ENCODE measurements at places on chromosomes 3 and 15.

GRCh38 chr3:59388555-59389270 lies 338.9 kb upstream of the CFAP20DC start:
- no peak for DNase-seq

GRCh38 chr15:48451736-48452135 lies 120.5 kb downstream of the DUT start:
- DNase-seq: no peak

DNA sequence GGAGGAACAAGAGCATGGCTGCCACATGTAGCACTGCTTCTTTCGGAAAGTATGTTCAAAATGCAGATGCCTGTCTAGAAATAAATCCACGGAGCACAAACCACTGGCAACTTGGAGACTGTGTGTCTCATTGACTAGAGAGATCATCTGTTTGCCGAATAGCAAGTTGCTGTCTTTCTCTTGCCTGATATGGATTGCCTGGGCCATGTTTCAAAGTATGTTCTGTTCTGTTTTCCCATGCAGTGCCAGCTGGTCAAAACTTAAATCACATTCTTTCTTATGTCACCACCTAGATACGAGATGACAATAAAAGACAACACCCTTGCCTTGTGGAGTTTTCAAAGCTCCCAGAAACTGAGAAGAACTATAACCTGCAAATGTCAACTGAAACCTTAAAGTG lies 318.9 kb downstream of the RYR3 start:
- DNase-seq: no peak

GRCh38 chr3:184710870-184711492 lies 883 bp downstream of the MAGEF1 start:
- no peak for DNase-seq

GRCh38 chr3:97470481-97470880 lies 294.1 kb upstream of the ARL6 start:
- DNase-seq: no peak

- DNase-seq: no peak
Measured at GRCh38 chr3:54671511-54671910, 256.3 kb downstream of the LRTM1 start.
